H9 (cell line): ENCODE measurements at places on chromosomes 4 and X. TPM values are rescaled to one million over a fixed set of nuclear protein-coding genes. Genes with fewer than 3 reads are reported as not detected.

DNA sequence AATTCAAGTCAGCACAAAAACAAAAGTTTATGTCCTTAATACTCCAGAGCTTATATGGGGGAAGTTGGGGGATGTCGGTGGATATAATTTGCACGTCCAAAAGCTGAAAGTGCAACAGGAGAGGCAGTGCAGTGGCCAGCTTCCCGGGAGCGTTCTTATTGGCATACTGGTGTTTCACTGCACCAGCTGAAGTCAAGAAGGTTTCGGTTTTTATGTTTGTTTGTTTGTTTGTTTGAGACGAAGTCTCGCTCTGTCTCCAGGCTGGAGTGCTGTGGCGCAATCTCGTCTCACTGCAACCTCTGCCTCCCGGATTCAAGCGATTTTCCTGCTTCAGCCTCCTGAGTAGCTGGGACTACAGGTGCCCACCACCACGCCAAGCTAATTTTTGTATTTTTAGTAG, 28.6 kb upstream of the TLR3 start:
- DNase-seq = no peak

DNA sequence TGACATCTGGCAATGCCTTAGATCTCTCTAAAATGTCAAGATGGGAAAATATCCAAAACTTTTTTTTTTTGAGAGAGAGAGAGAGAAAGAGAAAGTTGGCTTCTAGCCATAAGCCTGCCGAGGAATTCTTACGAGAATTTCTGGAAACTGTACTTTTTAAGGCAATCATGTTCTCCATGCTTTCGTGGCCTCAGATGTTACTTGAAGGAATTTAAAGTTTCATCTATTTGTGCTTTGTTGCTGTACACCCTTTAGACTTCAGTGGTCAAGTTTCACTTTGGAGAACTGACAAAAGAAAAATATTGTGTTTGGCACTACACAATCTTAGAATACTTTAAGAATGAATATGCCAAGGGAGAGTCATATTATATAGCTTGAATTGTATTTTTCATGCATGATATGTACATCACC, 53.9 kb downstream of the FAT4 start:
- DNase-seq = no peak

DNA sequence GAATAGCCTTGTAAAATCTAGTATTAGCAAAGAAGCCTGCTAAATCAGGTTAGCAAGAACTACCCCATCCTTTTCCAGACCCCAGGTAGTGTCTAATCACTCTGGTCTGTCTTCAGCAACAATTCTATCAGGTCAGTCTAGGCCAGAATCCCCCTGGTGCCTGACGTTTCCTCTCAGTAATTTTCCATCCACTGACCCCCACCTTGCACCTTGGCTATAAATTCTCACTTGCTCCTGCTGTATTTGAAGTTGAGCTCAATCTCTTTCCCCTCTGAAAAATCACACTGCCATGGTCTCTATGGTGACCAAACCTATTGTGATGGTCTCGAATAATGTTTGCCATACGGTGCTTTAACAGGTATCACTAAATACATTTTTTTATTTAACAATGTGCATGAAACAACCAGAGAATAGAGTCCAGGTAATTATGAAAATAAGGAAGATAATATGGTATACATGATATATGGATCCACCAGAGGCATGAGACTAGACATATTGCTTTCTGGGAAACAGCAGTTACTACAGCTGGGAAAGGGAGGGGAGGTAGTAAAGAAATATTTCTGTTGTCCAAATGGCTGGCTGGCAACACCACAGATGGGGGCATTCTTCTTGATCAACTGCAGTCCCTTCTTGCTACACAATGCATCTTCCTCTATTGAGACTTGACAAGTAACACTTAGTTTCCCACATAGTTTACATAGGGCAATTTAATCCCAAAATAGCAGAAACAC, 33.8 kb downstream of the CXCL1 start:
- DNase-seq = no peak

- no peak for DNase-seq
Observed at GRCh38 chr4:152579916-152580315, 44.0 kb upstream of the FBXW7 start.

DNA sequence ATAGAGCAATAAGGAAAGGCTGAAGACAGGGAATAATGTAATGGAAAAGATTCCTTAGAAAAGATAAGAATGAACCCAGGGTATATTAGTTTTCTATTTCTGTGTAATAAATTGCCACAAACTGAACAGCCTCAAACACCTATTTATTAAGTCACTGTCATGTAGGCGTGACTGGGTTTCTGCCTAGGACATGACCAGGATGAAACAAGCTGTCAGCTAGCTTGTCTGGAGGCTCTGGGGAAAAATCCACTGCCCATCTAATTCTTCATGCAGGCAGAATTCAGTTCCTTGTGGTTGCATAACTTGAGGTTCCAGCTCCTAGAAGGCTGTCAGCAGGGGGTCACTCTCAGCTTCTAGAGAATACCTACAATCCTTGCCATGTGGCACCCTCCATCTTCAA, 277.7 kb downstream of the TMA16 start:
- DNase-seq = no peak

- no peak for DNase-seq
Observed at GRCh38 chr4:127545271-127545670, 87.5 kb upstream of the INTU start.

DNA sequence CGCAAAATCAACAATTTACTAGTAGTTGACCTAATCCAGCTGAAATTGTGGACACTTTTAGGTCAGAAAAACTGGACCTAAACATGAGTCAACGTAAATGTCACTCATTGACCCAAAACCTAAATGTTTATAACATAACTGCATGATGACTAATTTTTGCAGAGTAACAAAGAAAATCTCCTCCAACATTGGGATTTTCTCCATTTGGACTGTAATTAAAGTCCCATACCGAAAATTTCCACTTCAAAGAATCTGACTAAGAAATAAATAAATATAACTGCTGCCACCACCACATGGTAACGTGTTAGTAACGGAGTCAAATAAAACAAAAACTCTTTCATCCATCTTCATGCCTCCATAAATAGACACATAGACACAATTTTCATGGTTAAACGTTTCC, 1.9 kb downstream of the ADGRA3 start:
- no peak for DNase-seq

GRCh38 chrX:28016823-28017222, 35.6 kb upstream of the DCAF8L1 start:
- no peak for DNase-seq

- peak; percentile 27 for DNase-seq
Observed at GRCh38 chr4:1246901-1247863, 1.7 kb downstream of the CTBP1 start.

GRCh38 chrX:3191201-3191600, 149.9 kb downstream of the ARSF start:
- DNase-seq = no peak

GRCh38 chr4:132646186-132646585, 502.9 kb upstream of the PCDH10 start:
- DNase-seq = no peak

DNA sequence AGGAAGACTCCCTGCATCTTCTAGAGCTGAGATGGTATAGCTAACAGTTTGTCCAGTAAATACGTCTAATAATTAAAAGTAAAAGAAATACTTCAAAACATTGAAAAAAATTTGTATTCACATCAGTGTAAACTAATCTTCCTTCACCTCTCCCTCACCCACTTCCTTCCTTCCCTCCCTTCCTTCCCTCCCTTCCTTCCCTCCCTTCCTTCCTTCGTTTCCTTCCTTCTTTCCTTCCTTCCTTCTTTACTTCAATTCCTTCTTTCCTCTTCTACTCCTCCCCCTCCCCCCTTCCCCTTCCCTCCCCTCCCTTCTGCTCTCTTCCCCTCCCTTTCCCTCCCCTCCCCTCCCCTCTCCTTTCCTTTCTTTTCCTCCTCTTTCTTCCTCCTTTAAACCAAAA, 103.7 kb downstream of the POU4F2 start:
- DNase-seq = no peak

GRCh38 chr4:99504804-99505502, 5.9 kb upstream of the C4orf17 start:
- no peak for DNase-seq

DNA sequence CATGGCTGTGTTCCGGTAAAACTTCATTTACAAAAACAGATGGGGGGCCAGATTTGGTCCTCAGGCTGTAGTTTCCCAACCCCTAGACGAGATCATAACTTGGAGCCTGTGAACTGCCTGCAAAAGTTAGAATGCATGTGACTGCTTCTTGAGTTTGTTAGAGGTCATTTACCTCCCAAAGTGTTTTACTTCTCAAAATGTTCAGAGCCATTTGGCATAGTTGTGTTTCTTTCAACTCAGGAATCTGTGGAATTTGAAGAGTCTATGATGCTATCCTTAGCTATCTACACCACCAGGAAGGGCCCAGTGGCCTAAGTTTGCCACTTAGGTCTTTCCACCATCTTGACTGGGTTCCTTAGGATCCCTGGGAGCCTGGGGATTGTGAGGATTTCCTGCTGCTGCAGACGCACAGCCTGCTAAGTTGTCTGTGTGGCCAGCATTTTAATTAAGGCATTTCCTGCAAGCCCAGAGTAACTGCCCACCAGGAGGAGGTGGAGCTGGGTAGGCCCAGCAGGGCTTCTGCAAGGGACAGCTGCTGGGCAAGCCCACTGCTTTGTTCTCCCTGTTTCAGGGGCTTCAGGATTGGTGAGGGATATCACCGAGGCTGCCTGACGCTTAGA, 53.1 kb downstream of the CCNI start:
- DNase-seq = peak; percentile 87

- peak; percentile 70 for DNase-seq
Observed at GRCh38 chrX:153400146-153401132, 711 bp downstream of the PNMA6E start.

DNA sequence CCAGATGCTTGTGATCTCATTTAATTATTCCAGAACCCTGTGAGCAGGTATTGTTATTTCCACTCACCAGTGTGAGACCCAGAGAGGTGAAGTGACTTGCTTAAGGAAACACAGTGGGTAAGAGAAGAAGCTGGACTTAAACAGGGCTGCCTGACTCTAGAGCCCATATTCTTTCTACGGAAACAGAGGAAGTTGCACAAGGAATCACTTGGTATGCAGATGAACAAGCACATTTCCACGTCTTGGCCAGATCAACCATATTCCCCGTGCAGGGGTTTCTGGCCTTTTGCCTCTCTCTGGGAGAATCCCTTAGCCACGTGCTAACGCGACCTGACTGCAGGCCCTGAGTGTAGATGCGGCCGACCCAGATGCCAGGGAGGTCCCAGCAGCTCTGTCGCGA, 195.5 kb upstream of the ATP6AP2 start:
- DNase-seq = no peak

DNA sequence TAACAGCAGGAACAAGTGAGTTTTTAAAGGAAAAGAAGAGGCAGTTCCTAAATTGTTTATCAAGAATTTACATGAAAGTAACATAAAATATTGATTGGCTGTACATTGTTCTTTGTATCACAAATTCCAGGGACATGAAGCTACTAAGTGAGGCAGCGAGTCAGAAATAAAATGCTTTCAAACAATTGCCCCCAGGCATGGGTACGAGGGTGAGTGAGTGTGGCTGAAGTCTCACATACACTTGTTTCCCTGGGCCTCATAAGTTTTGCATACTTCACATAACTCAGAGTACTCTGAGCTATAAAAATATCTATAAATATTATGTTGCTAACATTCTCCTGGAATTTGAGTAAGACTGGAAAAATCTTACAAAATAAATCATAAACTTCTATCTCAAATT, 511.6 kb upstream of the PRKX start:
- DNase-seq = no peak

DNA sequence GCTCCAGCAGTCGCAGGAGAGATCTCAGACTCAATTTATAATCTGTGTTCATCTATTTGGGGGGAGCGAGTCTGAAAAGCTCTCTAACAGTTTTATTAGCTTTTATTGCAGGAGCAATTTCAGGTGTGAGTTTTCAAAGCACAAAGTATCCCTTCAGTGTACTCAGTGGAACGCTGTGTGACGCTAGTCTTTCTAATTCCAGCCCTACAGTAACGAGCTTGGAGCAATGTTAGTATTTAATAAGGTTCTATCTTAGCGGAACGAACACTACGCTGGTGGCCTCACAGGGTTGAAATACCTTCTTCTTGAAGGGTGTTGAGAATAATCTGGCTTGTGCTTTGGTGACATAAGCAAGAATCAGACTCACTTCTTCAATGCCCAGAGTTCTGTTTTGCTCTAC, 8.4 kb downstream of the HS3ST1 start:
- DNase-seq = no peak

DNA sequence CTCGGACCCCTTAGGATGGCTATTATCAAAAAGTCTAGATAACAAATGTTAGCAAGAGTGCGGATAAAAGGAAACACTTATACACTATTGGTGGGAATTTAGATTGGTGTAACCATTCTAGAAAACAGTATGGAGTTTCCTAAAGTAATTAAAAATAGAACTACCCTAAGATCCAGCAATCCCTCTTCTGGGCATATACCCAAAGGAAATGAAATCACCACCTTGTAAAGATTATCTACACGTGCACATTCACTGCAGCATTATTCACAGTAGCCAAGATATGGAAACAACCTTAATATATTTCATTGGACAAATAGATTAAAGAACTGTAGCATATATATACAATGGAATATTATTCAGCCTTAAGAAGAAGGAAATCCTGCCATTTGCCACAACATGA, 462.4 kb downstream of the IQCM start:
- no peak for DNase-seq

DNA sequence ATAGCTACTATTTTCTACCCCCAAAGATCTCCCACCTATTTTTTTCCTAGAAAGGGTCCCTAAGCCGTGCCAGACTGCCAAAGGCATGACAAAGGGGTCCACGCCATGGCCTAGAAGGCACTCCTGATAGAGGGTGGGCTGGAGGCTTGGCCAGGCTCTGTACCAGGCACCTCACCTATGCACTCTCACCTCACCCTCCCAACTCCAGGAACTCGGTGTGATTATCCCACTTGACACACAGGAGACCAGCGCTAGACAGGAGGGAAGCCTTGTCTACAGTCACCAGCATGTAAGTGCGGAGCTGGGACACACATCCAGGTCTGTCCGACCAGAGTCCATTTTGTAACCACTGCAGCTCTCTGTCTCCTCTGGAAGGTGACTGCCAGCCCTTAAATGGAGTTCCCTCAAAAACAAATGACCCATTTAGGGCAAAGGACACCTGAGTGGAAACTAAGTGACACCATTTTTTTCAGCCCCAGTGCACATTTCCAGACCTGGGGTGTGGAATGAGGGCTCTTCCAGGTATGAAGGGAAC, 106.4 kb downstream of the RTL5 start:
- peak; percentile 6 for DNase-seq

- peak; percentile 88 for DNase-seq
Observed at GRCh38 chr4:12633053-12633651, 851.0 kb downstream of the RAB28 start.

- DNase-seq = no peak
Observed at GRCh38 chr4:152369203-152369901, 166.5 kb downstream of the FBXW7 start.

- DNase-seq = no peak
Observed at GRCh38 chr4:28639747-28640146, 1779.1 kb downstream of the STIM2 start.

- DNase-seq = no peak
Observed at GRCh38 chr4:2938906-2939305, 24.3 kb downstream of the NOP14 start.

The CXCL13 gene
- not detected in 2 replicates for total RNA-seq

The RFC1 gene
- total RNA-seq = 56.8 and 61.1 TPM in 2 replicates

The PTTG2 gene
- not detected in 2 replicates for total RNA-seq

The COL4A6 gene
- 16.7 and 17.5 TPM in 2 replicates for total RNA-seq

The SMIM20 gene
- total RNA-seq = 39.7 and 40.2 TPM in 2 replicates

The DDX53 gene
- total RNA-seq = not detected in 2 replicates

The AMER1 gene
- total RNA-seq = 5.5 and 6.2 TPM in 2 replicates
